ENCODE measurements at places on chromosomes 5 and 9.

- no peak for DNase-seq
Observed at GRCh38 chr5:167899490-167900070, 391.9 kb upstream of the WWC1 start.

DNA sequence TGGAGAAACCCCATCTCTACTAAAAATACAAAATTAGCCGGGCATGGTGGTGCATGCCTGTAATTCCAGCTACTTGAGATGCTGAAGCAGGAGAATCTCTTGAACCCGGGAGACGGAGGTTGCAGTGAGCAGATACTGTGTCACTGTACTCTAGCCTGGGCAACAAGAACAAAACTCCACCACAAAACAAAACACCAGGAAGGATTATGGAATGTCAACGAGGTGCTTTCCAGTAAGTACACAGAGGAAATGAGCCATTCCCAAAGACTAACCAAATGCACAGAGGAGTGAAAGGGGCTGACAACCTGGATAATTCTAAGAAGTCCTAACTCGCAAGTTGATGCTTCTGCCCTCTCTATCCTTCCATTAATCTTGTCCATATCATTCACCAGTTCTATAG is 126.1 kb upstream of the RETREG1 start:
- no peak for DNase-seq

- DNase-seq: no peak
Observed at GRCh38 chr5:166093312-166093711, 2198.1 kb upstream of the WWC1 start.

DNA sequence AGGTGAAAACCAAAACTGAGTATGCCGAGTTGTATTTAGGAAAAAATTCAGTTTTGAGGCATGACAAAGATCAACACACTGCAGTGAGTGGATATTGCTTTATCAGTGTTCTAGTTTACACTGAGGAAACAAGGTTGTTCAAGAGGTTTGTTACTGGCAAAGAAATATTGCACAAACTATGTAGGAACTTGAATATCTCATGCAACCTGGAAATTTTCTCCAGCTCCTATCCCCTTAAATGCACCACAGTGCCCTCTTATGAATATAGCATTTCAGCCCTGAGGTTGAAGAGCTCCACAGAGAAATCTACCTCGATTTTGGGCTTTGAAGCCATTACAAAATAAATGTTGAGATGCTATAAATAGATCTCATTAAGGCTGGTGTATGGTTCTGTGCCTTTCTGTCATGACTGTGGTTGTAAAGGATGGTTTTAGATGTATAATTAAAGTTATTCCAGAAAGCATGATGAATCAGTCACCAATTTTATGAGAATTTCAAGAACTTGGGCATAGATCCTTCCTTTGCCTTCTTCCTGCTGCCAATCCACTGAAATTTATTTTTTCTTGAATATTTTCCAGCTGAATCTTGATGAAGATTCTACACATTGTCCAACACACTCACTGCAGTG is 159.3 kb downstream of the SPATA31D1 start:
- no peak for DNase-seq

DNA sequence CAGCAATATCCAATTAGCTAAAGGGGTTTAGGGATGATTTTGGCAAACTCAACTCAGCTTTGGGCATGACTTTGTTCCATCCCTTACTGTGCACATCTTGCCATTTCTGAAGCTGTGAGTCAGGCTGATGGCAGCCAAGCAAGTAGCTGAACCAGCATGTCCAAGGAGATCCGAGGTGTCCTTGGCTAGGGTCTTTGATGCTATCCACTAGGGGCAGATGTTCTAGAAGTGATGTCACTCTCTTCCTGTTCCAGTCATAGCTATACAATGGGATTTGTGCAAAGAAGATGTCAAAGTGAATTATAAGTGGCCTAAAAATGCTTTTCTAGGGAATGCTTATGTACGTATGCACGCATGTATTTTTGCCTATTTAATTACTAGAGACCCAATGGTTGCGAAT is 160.8 kb upstream of the PAPPA start:
- no peak for DNase-seq

DNA sequence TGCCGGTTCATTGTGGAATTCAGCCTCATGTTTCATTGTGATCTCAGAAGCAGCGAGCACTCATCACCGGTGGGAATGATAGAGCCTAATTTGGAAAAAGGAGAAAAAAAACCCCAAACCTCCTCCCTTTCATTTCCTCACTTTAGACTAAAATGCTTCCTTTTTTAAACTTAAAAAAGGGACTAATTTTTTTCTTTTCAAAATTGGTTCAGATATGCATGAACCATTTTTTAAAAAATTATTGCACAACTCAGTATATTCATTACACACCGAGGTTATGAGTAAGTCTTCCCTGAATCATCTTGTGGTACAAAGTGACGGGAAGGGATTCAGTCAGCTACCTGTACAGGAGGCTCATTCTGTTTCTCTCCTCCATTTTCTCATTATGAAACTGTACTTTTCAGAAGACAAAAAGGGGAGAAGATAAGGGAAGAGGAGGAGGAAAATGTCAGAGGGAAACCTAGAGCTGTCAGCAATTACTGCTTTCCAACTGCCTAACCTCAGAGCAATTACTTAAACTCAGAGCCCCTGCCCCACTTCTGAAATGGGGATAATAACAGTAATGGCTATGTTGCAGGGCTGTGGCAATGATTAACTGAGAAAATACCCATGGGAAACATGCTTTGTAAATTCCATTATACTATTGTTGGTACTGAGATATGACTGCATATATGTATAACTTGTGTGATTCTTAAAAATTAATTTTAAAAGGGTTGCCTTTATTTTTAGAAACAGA is 24.0 kb downstream of the GALNT10 start:
- no peak for DNase-seq

GRCh38 chr5:88480801-88481499 is 212.3 kb upstream of the TMEM161B start:
- no peak for DNase-seq

GRCh38 chr5:78757269-78758053 is 108.9 kb upstream of the LHFPL2 start:
- DNase-seq: no peak

DNA sequence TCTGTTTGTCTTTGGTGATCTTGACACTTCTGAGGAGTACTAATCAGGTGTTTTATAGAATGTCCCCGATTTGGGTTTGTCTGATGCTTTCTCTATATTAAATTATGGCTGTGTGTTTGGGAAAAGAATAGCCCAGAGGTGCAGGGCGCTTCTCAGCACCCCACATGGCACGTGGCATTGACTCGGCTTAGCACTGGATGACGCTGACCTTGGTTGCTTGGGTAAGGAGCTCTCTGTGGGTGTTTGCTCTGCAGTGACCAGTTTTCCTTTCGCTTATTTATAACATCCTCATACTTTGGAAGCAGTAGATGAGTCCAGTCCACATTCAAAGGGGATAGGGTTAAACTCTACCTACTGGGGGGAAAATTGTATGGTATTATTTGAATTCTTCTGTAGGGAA is 12.5 kb upstream of the FAM120AOS start:
- DNase-seq: no peak

All from T-helper 22 cell (primary cell).